Activated CD4-positive, alpha-beta T cell treated with anti-CD3 and anti-CD28 coated beads, Interleukin-2, amount 50 U/mL, for 16 hours (primary cell): ENCODE measurements at places on chromosomes 2 and 18.

DNA sequence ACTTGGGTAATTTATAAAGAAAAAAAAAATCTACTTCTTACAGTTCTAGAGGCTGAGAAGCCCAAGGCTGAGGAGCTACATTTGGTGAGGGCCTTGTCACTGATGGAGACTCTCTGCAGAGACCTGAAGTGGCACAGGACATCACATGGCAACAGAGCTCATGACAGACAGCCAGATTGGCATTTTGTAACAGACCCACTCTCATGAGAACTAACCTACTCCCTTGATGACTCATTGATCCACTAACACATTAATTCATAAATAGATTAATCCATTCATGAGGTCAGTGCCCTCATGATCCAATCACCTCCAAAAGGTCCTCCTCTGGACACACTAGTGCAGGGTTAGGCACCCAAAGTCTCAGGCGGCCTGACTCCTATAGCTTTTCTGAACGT, 318.4 kb downstream of the GULP1 start:
- DNase-seq, result no peak

DNA sequence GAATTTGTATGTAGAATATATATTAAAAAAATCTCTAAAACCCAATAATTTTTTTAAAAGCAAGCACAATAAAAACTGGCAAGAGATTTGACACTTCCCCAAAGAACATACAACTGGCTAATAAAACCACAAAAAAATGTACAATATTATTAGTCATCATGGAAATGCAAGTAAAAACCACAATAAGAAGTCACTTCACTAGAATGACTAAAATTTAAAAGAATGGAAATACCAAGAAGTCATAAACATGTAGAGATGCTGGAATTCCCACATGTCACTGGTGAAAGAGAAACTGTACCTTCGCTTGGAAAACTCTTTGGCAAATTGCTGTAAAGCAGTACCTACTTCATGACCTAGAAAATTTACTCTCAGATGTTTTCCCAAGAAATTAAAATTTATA, 43.4 kb upstream of the KYNU start:
- DNase-seq, result no peak

DNA sequence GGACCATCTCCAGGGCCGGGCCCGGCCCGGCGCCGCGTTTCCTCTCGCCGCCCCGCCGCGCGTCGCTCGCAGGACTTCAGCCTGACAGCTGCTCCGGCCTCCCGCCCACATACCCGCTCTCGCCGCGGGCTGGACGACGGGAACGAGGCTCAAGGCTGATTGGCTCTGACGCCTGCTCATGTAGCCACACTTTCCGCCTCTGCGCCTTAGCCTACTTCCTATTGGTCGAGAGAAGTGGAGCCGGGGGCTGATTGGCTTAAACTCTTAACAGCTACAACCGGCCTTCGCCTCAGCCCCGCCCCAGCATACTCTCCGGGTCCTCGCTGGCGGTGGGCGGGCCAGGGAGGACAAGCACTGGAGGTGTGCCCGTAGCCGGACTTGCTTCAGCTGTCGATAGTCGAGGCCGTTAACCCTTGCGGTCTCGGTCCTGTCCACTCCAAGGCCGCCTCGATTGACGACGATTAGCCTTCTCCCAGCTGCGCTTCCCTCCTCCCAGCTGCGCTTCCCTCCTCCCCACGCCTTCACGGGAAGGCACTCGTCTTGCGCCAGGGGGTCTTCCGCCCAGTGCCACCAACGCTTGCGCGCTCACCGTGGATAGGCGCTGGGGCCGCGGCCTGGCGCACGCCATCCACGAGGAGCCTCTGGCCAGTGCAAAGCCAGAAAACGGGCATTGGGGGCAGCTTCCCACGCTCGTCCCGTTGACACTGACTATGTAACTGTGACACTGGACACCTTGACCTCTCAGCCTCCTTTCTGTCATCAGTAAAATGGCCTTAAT, at the start of gene PRADC1:
TSS of gene PRADC1 (minus strand) at position 86 of the 778 bp plus-strand sequence. CDS start at position 7, 79 bp downstream.
- DNase-seq, result peak; percentile 98

DNA sequence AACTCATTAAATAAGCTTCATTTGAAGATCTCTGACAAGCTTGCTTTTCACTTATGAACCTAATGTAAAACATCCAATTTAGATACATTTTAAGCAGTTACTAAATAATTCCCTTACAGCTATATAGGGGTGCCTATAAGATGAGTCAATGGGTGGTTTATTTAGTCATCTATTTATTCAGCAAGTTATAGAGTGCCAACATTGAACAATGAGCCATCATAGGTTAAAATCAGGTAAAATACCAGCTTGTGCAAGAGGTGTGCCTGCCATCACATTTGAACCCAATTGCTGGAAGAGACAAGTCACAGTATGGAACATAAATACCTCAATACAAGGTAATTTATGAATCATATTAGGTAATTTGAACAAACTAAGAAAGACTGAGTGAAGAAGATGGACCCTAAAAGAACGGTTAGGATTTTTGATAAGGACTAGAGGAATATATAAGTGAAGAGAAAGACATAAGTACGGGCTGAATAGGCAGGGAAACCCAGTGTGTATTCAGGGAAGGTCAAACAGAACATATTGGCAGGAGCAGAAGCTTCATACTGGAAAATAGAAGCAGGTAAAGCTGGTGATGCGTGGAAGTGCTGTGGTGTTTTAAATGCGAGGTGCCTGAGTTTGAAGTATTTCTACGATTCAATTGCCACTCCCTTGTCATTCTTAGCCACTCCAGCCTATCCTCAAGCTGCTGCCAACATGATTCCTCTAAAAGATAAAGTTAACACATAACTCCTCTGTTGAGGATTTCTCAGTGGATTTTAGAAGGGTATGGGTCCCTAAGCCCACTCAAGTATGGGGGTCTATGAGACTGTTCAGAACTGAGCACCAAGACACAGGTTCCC, 18.9 kb upstream of the STAT4 start:
- DNase-seq, result no peak

DNA sequence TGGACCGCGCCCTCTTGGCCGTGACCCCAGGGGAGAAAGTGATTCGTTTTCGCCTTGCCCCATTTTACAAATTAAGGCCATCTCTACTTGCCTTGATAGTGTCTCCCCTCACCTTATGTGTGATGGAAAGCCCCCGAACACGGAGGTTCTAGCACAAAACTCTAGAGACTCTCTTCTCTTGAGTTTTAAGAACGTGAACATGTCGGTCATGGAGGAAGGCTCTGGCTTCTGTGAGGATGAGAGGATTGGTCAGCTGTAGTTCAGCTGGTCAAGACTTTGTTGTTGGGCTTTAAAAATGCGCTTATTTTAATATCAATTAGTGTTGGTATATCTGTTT, 828 bp downstream of the DYNC1I2 start:
- no peak for DNase-seq

DNA sequence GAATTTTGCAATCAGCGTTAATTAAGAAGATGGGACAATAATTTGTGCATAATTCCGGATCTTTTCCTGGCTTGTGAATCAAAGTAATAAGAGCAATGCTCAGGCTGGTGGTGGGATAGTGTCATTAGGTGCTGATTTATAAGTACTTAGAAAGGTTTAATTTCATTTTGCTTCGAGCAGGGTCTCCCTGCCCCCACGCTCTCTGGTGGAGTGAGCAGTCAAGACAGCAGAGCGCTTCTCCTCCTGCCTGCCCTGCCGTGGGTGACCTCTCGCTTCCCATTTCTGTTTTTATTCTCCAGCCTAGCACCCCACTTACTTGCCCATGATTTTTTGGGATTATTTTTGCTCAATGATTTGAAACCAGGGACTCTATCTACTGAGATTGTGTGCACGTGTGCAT, 7.1 kb downstream of the ASB18 start:
- no peak for DNase-seq

DNA sequence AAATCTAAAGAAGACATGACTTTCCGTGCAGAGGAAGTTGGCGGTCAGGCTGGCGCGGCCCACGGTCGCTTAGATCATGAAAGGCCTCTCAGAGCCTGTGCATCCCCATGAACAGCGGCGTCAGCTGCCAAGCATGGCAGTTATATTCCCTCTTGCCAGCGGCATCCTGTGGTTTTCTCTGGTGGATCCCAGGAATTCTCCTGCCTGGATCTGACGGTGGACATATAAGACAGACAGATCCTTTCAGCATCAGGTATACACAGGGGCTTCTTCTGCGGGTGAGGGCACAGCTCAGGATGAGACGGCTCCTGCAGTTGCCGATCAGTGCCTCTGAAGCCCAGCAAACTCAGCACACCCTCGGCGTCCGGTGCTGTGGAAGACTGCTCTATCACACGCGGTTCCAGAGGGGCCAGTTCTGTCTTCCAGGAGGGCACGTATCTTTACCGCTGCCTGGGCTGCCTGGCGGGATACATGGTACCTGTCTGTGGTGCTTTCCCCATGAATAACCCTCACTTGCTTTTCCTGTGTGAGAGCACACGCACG, 157.8 kb downstream of the LDLRAD4 start:
- peak; percentile 50 for DNase-seq

DNA sequence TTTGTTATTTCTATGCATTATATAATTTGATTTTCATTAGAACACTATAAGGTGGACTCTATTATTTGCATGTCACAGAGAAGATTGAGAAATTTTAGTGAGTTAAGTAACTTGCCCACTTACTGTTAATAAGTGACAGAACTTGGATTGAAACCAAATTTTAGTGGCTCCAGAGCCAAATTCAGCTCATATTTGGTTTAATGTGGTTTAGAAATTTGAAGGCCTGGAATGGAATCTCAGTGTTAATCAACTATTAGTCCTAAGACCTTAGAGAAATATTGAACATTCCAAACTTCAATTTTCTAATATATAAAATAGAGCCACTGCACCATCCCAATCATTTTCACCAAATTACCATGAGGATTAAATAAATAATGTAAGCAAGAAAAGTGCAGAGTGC, 281.6 kb downstream of the ZNF385B start:
- no peak for DNase-seq

- no peak for DNase-seq
Measured at GRCh38 chr18:44594799-44595467, 85.8 kb upstream of the SETBP1 start.

GRCh38 chr2:85324639-85325465, 2.9 kb downstream of the TGOLN2 start:
- no peak for DNase-seq

DNA sequence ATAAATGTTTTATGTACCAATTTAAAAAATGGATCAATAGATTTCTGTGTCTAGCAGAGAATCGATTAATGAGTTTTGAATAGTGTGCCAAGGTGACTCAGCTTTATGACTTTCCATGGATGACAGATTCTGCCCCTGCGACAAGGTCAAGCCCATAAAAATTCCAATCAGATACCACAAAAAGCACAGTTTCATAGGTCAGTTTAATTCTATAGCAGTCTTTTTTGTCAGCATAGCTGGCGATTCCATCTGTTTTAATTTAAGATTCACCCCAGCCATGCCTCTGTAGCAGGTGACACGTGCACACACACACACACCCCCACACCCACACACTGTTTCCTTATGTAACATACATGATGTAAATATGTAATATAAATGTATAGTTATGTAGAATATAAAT, 28.9 kb downstream of the RAB31 start:
- no peak for DNase-seq

GRCh38 chr18:67545681-67546080, 29.2 kb upstream of the DSEL start:
- DNase-seq, result no peak

GRCh38 chr18:30457156-30457555, 585.4 kb downstream of the DSC3 start:
- no peak for DNase-seq

- no peak for DNase-seq
Measured at GRCh38 chr2:129334128-129334527, 645.3 kb upstream of the RAB6C start.

- DNase-seq, result no peak
Measured at GRCh38 chr2:126908721-126909177, 10.1 kb downstream of the TEX51 start.

GRCh38 chr18:43396266-43396665, 119.0 kb upstream of the SYT4 start:
- no peak for DNase-seq

DNA sequence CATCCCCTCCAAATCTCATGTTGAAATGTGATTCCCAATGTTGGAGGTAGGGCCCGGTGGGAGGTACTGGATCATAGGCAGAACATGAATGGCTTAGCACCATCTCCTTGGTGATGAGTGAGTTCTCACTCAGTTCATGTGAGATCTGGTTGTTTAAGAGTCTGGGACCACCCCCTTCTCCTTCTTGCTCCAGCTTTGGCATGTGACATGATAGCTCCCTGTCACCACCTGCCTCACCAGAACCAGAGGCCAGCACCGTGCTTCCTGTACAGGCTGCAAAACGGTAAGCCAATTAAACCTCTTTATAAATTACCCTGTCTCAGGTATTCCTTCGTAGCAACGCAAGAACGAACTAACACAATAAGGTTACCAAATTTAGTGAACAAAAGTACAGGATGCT, 95.4 kb downstream of the ZBTB7C start:
- DNase-seq, result no peak
